ENCODE measurements at places on chromosomes 4 and X.

- no peak for DNase-seq
These were observed 69.0 kb upstream of the IQCM start for GRCh38 chr4:149884529-149885181.

DNA sequence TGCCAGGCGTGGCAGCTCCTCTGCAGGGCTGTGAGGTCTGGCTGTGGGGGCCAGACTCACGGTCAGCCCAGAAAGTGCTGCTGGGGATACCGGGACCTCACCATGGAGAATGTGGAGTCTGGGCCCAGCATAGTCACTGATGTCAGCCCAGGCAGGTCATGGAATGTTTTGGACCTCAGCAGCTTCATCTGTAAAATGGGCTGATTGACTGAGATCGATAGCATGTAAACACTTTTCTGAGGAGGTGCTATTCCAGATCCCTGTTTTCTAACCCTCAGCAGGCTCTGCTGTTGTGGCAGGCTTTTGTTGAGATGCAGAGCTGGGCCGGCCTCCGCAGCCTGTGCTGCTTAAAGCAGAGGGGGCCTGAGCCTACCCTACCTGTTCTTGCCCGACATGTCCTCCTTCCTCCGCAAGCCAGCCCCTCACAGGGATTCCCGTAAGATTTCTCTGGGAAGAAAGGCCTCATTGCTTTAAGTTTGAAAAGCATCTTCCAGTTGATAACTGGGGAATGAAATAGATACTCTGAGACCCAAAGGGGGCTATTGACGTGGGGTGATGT is 38.3 kb upstream of the HGFAC start:
- no peak for DNase-seq

DNA sequence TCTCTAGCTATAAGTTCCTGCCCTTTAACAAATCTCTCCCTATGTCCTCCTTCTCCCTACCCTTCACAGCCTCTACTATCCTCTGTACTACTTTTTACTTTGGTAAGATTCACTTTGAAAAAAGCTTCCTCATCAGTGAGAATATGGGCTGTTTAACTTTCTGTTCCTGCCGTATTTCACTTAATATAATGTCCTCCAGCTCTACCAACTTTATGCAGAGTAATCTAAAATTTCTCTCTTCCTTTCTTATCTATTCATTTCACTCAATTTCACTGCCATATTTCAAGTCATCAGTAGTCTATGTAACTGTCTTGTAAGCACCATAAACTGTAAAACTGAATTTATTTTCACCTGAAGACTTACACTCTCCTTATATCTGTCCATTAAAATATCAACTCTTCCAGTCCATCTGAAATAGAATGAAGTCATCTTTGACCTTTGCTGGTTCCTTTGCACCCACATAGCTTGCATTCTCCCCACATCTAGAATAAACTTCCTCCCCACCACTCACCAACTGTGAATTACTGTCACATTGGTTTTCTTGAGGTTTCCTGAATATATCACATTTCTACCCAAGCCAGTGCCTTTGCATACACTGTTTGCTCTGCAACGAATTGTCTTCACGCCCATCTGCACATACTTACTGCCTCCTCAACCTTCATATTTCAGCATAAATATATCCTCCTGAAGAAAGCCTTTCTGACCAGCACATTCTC is 54.6 kb downstream of the ARAP2 start:
- DNase-seq, result no peak

- DNase-seq, result no peak
These were observed 45.7 kb downstream of the GPAT3 start for GRCh38 chr4:83581411-83582288.

- DNase-seq, result no peak
These were observed 119.3 kb upstream of the STS start for GRCh38 chrX:7028246-7028645.

- no peak for DNase-seq
These were observed 5.5 kb upstream of the DAPP1 start for GRCh38 chr4:99811117-99811516.

GRCh38 chrX:96841325-96841724 is 42.4 kb upstream of the RPA4 start:
- no peak for DNase-seq

DNA sequence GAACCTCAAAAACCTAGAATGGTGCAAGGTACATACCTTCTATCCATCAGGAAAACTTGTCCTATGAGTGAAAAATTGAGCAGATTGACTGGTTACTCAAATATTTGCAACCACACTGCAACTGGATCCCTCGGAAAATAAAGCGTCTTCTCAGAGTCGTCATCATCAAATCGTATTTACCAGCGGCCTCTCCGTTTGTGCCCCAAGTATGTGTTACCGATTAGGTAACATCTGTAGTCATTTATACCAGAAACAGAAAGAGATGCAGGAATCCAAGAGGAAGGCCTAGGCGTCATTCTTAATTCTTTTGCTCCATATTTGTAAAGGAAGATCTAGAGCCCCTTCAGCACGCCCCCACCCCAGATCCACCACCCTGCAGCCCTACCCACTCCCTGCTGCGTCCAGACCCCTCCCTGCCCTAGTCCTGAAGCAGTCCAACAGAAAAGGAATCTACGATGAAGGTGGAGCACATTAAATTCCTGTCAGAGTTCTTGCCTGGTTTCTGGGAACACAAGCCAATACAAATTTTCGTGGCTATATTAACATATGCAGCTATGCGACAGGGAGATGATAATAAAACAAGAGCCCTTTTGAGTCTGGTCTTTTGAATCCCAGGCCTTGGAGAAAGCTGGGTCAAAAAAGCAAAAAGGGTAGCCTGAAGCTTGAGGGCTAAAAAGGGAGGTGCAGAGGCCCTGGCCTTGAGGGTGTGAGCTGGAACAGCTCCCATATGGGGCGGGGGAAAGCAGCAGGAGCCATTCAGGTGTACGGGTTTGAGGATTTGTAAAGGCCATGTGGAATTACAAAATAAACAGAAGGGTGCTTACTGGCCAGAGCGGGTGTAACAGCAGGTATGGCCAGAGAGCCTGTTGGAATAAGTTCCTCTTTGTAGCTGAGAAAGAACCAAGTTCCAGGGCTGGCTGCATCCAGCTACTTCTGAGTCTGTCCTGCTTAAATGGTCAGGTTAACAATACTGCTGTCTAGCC is 77.0 kb downstream of the ZNF827 start:
- DNase-seq, result no peak

- no peak for DNase-seq
These were observed 1537.8 kb upstream of the PABPC4L start for GRCh38 chr4:135739354-135739753.

- DNase-seq, result no peak
These were observed 1224.5 kb downstream of the PCDH18 start for GRCh38 chr4:136307765-136308164.
